ENCODE measurements at places on chromosomes 1 and 21.

DNA sequence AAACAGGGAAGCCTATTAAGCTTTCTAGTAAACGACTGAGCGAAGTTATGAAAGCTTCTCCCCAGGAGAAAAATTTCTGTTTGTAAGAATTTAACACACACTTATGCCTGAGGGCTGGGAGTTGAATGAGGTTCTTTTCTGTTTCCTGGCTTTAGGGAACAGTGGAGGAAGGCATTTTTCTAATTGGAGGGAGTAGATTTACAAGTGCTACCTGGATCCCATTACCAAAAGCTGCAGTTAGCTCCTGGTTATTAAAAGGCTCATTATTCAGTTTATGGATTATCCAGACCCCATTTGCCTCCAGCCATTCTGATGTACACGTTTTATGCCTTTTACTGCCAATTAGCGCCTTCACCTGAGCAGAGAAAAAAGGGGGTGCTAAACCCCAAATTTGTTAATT lies 7.5 kb downstream of the ST6GALNAC3 start:
- DNase-seq: no peak

- DNase-seq: no peak
Observed at GRCh38 chr1:205066141-205066818, 18.0 kb downstream of the TMEM81 start.

DNA sequence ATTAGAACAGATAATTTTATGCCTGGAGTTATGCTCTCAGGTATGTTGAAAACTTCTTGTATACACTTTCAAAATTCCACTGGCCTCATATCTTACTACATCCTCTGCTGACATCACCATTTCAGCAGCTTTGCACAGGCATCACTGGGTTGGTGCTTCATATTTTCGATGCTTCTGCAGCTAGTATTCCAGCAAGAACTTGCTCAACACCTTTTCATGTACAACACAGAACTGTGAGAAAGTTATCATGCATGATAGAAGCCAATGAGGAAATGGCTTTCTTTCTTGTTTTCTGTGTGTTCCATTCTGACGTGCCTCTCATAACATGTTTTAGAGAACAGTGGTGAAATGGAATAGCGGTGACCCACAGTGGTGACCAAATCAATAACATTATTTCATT lies 5.1 kb upstream of the GBP5 start:
- no peak for DNase-seq

GRCh38 chr1:27400082-27400962 lies 7.9 kb downstream of the GPR3 start:
- no peak for DNase-seq

DNA sequence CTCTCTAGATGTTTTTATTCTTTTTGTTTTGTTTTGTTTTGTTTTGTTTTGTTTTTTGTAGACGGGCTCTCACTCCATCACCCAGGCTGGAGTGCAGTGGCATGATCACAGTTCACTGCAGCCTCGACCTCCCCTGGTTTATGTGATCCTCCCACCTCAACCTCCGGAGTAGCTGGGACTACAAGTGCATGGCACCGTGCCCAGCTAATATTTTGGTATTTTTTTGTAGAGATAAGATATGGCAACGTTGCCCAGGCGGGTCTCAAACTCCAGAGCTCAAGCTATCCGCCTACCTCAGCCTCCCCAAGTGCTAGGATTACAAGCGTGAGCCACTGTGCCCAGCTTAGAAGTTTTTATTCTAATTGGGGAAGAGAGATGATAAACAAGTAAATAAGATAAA lies 13.3 kb upstream of the TP53BP2 start:
- no peak for DNase-seq

- DNase-seq: no peak
Observed at GRCh38 chr1:192810253-192810880, 1.5 kb downstream of the RGS2 start.

DNA sequence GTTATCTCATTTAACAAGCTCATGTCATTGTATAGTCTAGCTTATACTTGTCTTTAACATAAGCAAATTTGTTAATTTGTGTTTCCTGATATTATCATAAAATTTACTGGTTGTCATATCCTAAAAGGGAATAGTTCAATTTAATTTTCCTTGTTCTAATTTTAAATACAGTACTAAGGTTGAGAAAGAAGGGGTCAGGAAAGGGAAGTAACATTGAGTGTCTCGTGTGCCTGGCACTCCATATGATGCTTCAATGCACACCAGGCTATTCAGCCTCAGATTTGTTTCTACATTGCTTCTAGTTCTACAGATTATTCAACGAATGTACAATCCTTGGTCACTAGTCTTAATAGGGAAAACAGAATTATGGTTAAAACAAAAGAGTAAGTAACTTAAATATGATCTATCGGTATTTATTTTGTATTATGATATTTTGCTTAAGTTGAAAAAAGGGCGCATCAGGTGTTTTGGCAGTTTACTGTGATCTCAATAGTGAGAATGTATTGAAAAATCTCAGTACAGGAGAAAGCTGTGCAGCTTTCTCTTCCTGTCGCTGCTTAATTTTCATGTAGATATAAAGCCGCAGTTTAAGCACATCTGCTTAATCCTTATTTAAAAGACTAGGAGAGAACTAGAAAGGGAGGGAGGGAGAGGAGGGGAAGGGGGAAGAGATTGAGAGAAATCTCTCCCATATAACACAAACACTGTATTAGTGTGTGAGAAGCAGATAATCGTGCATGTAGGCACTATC lies 13.0 kb downstream of the PTPRC start:
- DNase-seq: no peak

- no peak for DNase-seq
Observed at GRCh38 chr1:7362947-7363346, 408.1 kb upstream of the VAMP3 start.

DNA sequence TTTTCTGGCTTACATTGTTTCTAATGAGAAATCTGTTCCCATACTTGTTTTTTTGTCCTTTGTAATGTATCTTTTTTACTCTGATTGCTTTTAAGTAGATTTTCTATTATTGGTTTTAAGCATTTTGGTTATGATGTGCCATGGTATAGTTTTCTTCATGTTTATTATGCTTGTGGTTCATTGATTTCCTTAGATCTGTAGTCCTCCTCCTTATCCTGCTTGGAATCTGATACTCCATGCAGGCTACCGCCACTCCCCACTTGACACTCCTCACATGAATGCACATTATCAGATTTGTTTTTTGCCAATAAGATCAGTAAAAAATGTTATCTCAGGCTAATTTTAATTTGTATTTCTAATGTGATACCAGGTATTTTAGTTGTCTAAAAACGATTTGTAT lies 20.8 kb downstream of the UROD start:
- DNase-seq: no peak

DNA sequence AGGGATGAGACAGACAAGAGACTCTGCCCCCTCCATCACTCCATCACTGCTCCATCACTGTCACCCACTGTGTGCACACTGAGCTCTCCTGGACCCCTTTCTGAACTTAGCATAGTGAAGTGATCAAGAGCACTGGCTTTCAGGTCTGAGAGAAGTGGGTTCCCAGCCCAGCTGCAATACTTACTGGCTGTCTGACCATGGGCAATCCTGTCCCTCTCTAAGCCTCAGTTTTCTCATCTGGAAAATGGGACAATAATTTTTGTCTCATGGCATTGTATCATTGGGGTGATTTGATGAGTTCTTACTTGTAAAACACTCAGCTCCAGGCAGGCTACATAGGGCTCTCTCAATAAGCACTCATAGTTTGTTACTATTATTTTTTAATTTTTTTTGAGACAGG lies 7.5 kb upstream of the RPS6KA1 start:
- DNase-seq: no peak

DNA sequence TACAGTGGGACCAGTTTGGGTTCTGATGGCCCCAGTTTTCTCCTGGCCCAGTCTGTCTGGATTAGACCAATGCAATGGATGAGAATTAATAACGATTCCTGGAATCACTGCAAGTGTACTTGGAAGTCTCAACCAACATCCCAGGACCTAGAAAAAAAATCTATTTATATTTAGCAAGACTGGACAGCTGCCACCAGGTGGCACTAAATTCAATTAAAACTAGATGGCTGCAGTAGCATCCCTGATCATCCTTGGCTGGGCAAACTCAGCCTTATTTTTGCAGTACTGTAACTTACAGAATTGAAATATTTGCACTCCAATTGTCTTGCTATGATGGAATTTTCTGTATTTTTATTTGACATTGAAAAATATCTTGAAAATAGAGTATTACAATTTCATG lies 165.7 kb downstream of the NCAM2 start:
- peak; percentile 2 for DNase-seq

DNA sequence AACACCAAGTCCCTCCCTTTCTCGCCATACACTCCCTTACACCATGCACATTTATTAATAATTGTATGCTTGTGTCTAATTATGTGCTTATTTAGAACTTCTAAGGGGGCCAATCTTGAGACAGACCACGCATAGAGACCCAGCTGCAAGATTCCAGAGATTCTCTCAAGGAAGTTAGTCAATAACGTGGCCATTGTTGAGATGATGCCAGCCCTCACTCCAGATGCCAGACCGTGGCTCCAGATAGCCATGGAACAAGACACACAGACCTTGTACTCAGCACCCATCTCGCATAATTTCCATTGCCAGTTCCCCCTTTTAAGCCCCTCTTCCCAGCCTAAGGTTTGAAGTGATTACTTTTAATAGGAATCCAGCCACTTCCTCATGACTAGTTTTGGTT lies 62.4 kb downstream of the DIRAS3 start:
- DNase-seq: no peak

- DNase-seq: no peak
Observed at GRCh38 chr1:104665300-104665699, 915.6 kb downstream of the AMY1C start.

GRCh38 chr1:194640322-194640721 lies 1453.9 kb upstream of the B3GALT2 start:
- no peak for DNase-seq

GRCh38 chr1:41613689-41614574 lies 129.4 kb upstream of the EDN2 start:
- no peak for DNase-seq

- DNase-seq: no peak
Observed at GRCh38 chr1:245843101-245843500, 664.0 kb downstream of the SMYD3 start.

- no peak for DNase-seq
Observed at GRCh38 chr1:244458781-244459180, 2.3 kb upstream of the CATSPERE start.

DNA sequence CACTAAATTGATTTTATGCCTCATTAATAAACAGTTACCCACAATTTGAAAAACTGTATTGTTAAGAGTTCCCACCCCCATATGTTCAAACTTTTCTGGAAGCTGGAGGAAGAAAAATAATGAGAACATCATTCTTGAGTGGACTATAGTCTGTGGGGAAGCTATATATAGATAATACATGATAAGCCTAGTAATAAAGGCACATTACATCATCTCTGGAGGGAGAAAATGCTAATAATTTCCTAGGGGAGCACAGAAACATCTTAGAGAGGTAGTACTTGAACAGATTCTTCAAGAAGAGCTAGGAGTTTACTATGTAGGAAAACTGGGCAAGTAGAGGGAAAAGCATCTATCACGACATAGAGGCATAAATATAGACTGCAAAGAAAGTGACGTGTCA lies 19.6 kb downstream of the CYP2J2 start:
- no peak for DNase-seq

GRCh38 chr1:31033598-31033997 lies 31.9 kb downstream of the PUM1 start:
- no peak for DNase-seq

DNA sequence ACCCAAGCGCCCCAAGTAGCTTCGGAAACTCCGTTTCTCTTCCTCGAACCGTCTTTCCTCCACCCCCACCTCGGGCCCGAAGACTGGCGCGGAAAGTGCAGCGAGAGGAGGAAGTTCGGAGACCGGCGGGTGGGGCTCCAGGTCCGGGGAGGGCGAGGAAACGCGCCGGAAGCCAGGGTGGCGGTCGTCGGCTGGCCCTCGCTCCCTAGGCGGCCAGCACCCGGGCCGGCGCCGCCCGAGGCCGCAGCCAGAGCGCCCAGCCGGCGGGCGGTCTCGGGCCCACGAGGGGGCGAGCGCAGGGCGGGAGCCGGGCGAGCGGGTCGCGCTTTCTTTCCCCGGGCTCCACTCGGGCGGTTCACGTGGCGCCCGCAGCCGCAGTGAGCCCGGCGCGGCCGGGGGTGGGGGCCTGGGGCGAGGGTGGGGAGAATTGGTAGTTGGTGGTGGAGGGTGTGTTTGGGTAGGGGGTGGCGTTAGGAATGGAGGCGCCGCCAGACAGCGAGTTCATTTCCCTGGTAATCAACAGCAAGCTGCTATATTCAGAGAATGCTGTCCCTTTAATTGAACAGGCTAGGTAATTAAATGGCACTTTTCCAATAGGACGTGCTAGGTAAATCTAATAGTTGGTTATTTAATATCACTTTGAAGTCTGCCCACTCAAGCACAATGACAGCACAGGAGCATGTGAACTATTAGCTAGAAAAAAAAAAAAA lies 6.7 kb downstream of the LMO4 start:
- DNase-seq: no peak

DNA sequence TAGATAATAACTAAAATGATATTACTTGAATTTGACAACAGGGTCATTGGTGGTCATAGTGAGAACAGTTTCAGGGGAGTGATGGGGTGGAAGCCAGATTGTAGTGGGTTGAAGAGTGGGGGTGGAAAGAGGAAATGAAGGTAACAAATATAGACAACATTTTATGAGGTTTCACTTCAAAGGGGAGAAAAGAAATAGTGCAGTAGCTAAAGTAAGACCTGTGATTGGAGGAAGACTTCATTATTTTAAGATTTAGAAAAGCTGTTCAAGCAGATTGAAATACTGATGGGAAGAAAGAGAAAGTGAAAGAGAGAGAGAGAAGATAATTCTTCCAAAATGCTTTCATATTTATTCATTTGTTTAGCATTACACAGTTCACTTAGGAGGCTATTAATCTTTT lies 52.0 kb upstream of the KCNA3 start:
- DNase-seq: no peak

DNA sequence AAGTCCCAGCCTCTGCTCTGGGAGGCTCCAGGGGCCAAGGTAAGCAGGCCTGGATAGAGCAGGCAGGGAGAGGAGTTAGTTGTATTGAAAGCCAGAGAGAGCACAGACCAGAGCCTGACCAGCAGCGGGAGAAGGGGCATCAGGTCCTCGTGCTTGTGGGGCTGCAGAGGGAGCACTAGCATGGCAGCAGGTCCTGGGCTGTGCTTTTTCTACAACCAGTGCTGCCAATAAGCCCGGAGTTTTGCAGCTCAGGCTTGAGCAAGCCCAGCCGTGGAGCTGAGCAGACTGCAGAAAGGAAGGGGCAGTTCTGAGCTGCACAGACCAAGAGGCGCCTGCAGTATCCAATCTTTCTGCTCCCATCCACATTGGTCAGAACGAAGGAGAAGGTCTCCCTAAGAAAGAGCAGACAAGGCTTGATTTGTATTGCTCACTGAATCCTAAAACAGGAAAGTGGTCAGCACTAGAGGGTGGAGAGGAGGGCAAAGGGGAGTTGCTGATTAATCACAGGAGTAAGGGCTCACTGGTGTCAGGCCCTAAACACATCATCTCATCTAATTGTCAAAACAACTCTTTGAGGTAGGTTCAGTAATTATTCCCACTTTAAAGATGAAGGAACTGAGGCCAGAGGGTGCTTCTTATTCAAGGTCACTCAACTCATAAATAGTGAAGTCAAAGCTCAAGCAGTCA lies 2.7 kb downstream of the DENND2D start:
- DNase-seq: no peak

DNA sequence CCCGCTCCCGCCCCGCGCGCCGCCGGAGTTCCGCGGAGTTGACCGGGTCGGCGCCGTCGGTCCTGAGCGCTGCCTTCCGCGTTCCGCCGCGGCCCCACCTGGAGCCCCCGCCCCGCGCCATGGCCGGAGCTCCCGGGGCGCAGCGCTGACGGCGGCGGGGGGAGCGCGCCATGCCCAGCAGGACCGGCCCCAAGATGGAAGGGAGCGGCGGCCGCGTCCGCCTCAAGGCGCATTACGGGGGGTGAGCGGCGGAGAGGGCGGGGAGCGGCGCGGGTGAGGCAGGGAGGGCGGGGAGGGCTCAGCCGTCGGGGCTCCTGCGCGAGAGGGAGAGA lies 216 bp downstream of the PRKCZ start:
- no peak for DNase-seq

Measured in activated CD8-positive, alpha-beta memory T cell treated with anti-CD3 and anti-CD28 coated beads for 1 hour (primary cell).